COR-L47 (cell line): ENCODE measurements at places on chromosomes 13 and 19.

DNA sequence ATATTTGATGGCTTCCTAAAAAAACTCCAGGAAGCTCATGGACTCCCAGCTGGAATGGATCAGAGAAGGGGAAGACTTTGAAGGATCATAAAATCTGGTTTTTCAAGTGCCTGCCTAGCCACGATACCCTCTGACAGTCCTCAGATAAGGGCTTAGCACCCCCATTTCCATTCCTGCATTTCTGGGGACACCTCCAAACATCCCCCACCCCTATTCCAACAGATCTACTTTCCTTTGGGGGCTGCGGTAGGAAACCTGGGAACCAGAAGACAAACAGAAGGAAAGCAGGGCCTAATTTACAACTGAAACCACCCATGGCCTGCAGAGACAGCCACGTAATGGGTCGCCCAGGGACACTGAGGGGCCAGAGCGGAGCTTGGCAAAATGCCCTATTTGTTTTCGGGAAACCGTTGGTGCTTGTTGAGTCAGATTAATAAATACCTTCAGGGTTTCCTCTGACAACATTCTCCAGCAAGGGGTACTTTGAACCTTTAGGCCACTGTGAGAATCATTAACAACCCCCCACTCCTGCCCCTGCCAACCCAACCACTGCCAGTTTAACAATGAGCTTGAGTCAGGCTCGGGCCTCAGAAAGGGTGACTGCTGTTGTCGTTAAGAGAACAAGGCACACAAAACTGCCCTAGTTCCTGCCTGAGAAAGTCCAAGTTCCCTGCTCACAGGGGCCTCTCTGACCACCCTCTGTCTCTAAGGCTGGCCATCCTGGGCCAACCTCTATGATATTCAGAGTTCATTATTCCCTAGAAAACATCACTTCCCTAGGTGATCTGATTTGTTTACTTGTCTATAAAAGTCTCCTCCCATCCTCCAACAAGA, 23.5 kb downstream of the RHPN2 start:
- DNase-seq, result no peak

- no peak for DNase-seq
Observed at GRCh38 chr13:67408798-67409197, 178.7 kb upstream of the PCDH9 start.

DNA sequence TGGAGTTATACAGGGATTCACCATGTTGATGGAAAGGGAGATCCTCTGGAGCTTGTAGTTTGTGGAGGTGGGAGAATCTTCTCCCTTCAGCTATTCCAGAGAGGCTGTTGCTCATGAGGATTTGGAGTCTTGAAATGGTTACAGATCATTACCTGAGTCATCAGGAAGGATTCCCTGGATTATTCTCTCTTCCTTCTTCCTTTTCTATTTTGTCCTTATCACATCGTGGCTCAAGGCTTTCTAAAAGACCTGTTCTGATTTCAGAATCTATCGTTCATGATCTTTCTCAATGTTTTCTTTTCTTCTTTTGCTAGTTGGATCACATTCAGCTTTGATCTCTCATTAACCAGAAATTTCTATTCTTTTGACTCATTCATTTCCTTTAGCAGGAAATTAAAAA, 196.0 kb downstream of the KLF5 start:
- DNase-seq, result no peak

DNA sequence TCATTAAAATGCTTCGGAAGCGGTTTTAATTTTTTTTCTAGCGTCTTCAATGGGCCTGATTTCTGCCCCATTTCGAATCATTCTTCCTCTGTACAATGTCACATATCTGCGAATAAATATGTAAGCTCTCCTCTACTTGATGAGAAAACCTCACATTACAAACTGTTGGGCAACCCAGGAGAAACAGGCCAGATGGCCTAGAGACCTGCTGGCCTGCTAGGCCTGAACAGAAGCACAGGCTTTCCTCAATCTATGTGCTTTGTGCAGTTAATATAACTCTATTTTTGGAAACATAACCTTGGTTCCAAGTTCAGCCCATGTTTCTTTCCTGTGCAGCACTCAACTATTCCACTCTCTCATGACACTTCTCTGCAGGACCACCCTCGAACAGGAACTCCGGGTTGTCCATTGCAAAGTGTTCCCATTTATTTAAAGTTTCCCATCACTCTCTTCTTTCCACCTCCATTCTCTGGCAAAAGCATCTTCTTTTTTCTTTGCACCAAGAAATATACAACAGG, 42.0 kb downstream of the DCLK1 start:
- no peak for DNase-seq

GRCh38 chr19:30028992-30029343, 86.9 kb downstream of the URI1 start:
- DNase-seq, result no peak
